Omental fat pad (tissue), 4 donors: ENCODE measurements at places on chromosomes 3 and 15. TPM values are rescaled to one million over a fixed set of nuclear protein-coding genes. Genes with fewer than 3 reads are reported as not detected.

TRPM1 gene
- total RNA-seq: 1.8 TPM

GRCh38 chr3:142239421-142239820 is 14.0 kb upstream of the GK5 start:
- DNase-seq: no peak

ATXN7 gene
- 31.5 TPM for total RNA-seq

GRCh38 chr3:29335438-29335837 is 54.6 kb downstream of the RBMS3 start:
- DNase-seq: peak; percentile 42

PLS1 gene
- 3.2 TPM for total RNA-seq

PLA2G4D gene
- total RNA-seq: 0.09 TPM

- no peak for DNase-seq
Measured at GRCh38 chr3:100125161-100125938, 11.0 kb upstream of the FILIP1L start.

NR1I2 gene
- total RNA-seq: not detected

GRCh38 chr3:128489927-128490649 is 2.9 kb downstream of the GATA2 start:
- DNase-seq: peak; percentile 20

GRCh38 chr3:120410541-120410940 is 40.3 kb downstream of the FSTL1 start:
- DNase-seq: no peak

DNA sequence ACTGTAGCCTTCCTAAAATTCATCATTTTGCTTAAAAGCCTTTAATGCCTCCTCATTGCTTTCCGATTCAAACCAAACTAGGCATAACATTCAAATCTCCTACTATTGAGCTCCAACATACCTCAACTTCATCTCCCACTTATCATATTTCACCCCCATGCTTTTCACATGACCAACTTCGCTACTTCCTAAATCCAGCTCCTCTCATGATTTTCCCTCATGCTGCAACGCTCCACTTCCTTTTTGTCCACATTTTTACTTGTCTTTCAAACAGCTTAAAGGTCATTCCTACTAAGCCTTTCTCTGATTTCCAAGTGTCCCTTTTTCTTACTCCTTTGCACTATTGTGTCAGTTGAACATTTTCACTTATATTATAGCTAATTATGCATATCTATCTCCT is 20.3 kb upstream of the ANXA2 start:
- DNase-seq: no peak

FEZF2 gene
- total RNA-seq: not detected

DNA sequence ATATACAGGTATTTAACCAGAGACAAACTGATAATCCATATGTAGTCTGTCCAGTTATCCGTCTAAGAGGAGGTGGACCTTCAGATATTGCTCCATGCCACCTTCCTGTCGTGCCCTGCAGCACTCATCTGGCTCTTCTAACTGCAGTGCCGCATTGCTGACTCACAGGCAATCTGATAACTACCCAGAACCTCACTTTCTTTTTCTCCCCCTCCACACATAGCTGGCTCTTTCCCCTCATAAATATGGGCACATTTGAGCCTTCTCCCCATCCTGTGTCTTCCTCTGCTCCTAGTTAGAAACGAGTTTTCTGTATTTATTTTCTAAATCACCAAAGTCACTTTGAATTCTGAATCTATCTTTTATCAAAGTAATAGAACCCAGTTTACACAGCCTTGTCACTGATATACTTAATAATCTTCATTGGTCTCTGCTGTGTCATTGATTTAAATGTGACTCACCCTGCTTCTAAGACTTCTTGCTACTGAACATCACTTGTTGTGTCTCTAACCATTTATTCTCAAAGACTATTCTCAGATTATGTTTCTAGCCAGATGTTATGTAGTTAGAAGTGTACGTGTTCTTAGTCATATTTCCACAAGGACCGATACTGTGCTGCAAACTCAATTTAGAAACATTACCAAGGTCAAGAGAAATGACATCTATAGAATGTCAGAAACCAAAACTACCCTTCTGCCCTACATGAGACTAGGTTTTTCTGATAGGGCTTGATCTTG is 17.4 kb upstream of the KCNMB2 start:
- no peak for DNase-seq

GRCh38 chr3:72397586-72397985 is 450.7 kb downstream of the SHQ1 start:
- no peak for DNase-seq

FAM107A gene
- 89.9 TPM for total RNA-seq

GRCh38 chr3:128425142-128425845 is 41.4 kb downstream of the DNAJB8 start:
- DNase-seq: no peak

ACY1 gene
- total RNA-seq: 34.0 TPM

TMEM266 gene
- 0.38 TPM for total RNA-seq

DNA sequence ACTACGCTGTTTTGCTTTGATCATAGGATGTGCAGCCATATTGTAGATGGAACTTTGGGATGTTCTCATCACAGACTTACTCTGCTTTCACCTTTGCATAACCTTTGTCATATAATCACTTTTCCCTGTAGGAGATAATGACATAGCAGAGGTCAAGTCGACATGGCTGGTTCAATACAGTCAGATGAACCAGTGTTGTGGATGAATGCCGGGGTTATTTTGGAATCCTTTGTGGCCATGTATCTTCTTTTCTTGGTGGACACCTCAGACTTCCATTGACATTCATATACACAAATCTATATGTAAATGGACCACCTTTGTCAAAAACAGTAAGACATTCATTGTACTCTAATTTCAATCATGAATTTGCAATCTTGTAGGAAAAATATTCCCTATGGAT is 180.2 kb downstream of the PTPRG start:
- no peak for DNase-seq

DNA sequence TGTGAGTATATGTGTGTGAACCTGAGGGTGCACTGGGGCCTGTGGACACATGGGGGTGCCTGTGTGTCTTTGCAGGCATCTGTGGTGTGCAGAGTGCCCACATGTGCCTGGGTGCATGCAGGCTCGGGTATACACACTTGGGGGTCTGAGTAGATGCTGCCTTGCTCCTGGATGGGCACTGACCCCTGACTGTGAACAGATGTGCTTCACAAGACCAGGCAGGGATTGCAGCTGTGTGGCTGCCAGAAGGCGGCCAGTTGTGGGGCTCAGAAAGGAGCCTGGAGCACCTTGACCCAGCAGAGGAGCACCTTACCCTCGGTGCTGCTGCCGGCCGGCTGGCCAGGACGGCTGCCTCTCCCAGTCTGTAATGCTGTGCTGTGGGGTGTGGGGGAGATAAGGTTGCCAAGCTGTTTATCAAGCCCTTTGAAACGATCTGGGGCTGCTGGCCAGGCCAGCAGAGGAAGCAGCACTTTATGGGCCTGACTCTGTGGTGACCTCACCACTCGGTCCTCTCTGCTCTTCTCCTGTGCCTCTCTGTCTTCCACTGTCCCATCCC is 55.5 kb upstream of the MRPS22 start:
- no peak for DNase-seq

RBMS3 gene
- total RNA-seq: 92.7 TPM

DNA sequence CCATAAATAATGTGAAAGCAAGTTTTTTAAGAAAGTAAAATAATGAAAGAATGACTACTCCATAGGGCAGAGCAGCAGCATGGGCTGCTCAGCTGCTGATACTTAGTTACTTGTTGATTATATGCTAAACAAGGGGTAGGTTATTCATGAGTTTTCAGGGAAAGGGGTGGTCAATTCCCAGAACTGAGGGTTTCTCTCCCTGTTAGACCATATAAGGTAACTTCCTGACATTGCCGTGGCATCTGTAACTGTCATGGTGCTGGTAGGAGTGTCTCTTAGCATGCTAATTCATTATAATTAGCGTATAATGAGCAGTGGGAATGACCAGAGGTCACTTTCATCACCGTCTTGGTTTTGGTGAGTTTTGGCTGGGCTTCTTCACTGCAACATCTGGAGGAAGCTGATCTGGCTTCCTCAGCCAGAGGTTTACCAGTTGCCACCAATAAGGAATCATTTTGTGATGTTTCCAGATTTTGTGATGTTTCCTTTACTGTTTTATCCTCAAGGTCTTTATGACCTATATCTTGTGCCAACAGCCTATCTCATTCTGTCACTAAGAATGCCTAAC is 121.8 kb upstream of the CHL1 start:
- no peak for DNase-seq

- no peak for DNase-seq
Measured at GRCh38 chr3:145578471-145578870, 582.5 kb downstream of the PLOD2 start.

DNA sequence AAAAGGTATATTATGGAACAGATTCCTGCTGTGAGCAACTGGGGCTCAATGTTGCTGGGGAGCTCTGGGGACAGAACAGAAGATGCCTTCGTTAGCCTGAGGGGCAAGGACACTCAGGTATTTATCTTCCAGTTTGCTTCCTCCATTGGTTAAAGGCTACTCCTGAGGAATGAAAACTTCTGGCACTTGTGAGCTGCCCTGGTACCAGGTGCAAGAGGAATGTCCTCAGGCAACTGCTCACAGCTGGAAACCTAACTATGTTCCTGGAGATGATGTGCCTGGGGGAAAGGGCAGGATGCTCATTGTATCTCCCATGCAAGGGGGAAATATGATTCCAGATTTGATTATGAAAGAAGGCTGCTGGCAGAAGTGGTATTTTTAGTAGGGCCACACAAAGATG is 54.0 kb upstream of the BBX start:
- no peak for DNase-seq

- no peak for DNase-seq
Measured at GRCh38 chr15:71109905-71110304, 5.4 kb upstream of the THSD4 start.

GRCh38 chr3:179872842-179873241 is 163.9 kb downstream of the PEX5L start:
- DNase-seq: no peak

- DNase-seq: no peak
Measured at GRCh38 chr15:41891946-41892345, 1.9 kb downstream of the SPTBN5 start.

DNA sequence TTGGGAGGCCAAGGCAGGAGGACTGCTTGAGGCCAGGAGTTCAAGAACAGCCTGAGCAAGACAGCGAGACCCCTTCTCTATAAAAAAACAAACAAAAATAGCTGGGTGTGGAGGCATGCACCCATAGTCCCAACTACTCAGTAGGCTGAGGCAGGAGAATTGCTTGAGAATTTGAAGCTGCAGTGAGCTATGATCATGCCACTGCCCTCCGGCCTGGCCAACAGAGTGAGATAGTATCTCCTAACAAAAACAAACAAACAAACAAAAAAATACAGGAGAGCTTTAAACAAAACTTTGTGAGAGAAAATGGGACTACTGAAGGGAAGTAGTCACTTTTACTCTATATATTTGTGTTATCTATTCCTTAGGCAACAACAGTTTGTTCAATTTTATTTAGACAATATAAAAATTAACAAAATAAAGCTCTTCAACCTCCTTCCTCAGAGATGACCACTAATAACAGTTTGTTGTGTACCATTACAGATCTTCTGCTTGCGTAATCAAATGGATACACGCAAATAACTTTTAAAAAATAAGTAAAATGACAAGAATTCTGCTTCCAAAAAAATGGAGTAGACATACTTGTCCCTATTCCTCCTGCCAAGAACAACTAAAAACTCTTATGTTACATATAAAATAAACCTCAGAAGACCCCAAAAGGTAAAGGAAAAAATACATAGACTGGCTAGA is 17.4 kb downstream of the PHC3 start:
- DNase-seq: no peak

- no peak for DNase-seq
Measured at GRCh38 chr15:68385240-68385561, 46.8 kb downstream of the ITGA11 start.

GRCh38 chr3:4979428-4980228 is at the start of gene BHLHE40:
TSS of gene BHLHE40 (plus strand) at chr3:4979437. CDS start at chr3:4979719, 282 bp downstream.
- no peak for DNase-seq

CFAP44 gene
- total RNA-seq: 1.6 TPM

DNA sequence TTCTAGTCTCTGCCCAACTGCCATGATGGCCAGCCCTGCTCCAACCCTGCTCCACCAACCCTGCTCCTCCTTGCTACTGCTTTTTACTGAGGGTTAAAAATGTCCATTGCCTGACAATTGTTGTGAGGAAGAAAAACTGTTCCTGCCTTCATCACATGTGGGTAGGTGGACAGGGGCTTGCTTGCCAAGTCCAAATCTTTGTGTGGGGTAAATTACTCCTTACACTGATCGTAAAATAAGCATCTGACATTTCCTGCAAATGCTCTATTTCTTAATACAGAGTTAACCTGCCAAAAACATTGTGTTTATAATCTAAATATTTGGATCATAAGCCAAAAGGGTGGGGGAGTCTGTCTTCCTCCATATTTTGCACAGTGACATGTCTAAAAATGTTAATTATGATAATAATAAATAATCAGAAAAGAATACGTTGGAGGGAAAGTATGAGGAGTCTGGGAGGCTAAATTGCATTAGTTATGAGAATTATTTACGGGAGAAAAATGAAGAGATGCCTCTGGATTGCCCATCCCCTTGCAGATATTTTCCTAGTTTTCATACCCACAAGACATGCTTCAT is 242.5 kb upstream of the TBL1XR1 start:
- DNase-seq: no peak

NMNAT3 gene
- total RNA-seq: 6.8 TPM

DNA sequence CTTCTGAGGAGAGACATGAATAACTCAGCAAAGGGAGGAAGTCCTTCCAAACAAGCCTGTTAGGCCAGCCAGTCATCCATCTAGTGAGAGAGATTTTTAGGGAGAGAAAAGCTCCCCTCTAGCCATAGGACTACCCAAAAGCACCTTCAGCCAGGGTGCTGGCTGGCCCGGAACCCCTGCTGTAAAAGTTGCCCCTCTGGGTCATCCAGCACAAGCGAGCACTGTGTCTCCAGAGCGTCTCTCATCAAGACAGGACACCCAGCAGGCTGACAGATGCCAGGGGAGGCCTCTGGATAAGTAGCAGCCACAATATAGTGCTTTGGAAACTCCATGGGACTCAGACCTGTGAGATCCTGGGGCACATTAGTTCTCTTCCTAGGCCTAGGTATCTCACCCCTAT is 24.5 kb downstream of the ANXA2 start:
- DNase-seq: no peak

LRTM1 gene
- total RNA-seq: not detected

GUCA1C gene
- total RNA-seq: not detected

- DNase-seq: no peak
Measured at GRCh38 chr3:138800248-138800647, 34.5 kb downstream of the PIK3CB start.

IP6K2 gene
- 74.7 TPM for total RNA-seq

ILDR1 gene
- not detected for total RNA-seq

CADPS gene
- total RNA-seq: 0.09 TPM

- DNase-seq: no peak
Measured at GRCh38 chr3:16504242-16504641, 9.3 kb downstream of the RFTN1 start.

DNA sequence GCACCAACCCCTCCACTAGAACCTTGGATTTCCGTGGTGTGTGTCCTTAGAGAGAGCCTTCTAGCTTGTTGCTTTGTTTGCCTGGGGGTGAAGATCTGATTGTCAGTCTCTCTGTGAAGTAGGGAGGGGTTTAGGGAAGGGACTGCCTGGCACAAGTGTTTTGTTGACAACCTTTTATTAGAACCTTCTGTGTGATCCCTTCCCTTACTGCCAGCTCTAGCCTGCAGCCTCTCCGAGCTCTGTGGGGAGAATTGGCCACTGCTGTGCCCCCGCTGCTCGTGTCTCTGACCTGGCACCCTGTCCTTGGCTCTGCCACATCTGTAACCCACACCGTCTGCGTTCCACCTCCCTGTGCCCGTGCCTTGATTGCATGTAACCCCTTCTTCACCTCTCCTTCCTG is 30.9 kb upstream of the PCSK6 start:
- no peak for DNase-seq

TEX55 gene
- not detected for total RNA-seq

SPATA12 gene
- not detected for total RNA-seq
